BE2C (cell line): ENCODE measurements at places on chromosomes 13 and 19.

DNA sequence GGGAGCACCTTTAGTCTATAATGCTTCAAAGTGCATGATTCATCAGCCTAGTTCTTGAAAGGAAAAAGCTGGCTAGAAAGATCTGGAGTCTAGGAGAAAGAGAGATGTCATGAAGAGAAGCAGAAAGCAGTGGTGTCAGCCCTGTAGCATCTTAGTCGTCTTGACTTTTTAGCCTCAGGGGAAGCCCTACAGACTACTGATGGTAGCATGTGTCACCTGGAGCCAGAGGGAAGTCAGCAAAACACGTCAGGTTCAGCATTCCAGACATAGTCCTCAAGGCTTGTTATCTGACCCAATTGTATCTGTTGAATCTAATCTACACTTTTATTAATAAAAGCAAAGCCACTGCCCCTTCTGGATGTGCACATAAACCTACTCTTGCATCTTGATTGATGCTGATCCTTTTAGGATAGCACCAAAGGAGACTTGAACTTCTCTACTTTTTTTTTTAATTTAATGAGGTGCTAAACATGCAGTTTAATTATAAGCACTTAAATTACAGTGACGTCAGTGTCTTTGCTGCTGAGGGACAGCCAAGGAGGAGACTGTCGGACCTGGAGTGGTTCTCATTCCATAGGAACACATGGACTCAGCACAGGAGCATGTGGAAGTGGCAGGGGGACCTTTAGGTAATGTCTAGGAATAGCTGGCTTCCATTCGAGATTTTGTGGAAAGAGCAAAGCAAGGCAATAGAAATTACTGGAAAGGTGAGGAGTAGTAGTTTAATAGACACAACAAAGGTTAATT lies 525.5 kb upstream of the SGCG start:
- DNase-seq, result no peak

GRCh38 chr13:113835461-113836270 lies 28.2 kb downstream of the GAS6 start:
- DNase-seq, result no peak

DNA sequence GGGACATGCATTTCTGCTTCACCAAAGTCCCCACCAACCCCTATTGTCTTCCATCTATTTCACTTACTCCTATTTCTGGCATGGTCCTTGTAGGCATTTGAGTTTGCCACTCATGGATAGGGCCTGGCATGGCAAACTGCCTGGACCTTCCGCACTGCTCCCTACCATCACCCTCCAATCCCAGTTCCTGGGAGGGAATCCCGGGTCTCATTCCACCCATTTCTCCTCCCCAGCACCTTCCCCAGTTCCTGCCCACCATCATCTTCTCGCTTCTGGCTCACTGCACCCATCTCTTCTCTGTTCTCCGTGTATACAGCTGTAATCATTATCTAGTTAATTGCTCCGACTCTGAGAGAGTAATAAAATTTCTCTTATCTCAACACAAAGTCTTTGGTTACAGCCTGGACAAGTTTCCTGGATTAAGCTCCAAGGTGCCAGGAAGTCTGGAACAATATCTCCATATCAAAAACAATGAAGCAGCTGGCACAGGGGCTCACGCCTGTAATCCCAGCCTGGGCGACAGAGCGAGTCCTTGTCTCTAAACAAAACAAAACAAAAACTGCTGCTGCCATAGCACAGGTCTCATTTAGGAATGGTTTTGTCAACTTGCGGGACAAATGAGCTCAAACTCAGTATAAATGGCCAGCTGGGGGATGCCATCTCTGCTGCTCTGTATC lies 17.0 kb upstream of the COX7A1 start:
- peak; percentile 70 for DNase-seq

- no peak for DNase-seq
These were observed 98.8 kb downstream of the ING1 start for GRCh38 chr13:110812121-110812868.

DNA sequence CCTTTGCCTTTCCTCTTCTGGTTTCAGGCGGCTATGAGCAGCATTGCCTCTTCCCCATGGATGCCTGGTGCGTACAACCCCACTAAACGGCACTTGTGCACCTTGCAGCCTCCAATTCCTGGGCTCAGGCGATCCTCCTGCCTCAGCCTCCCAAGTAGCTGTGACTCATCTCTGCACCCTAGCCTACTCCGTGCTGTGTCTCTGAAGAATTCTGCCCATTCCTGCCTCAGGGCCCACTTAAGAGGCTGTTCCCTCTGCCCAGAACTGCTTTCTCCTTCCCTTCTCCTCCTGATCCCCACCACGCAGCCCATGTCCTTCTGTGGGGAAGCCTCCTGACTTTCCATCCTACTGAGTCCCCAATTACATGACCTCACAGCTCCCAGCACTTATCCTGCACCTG lies 142.2 kb upstream of the ZNF507 start:
- no peak for DNase-seq

GRCh38 chr13:31200637-31200971 lies 829 bp downstream of the B3GLCT start:
- peak; percentile 76 for DNase-seq

GRCh38 chr13:31638577-31638976 lies 100.7 kb upstream of the RXFP2 start:
- no peak for DNase-seq

DNA sequence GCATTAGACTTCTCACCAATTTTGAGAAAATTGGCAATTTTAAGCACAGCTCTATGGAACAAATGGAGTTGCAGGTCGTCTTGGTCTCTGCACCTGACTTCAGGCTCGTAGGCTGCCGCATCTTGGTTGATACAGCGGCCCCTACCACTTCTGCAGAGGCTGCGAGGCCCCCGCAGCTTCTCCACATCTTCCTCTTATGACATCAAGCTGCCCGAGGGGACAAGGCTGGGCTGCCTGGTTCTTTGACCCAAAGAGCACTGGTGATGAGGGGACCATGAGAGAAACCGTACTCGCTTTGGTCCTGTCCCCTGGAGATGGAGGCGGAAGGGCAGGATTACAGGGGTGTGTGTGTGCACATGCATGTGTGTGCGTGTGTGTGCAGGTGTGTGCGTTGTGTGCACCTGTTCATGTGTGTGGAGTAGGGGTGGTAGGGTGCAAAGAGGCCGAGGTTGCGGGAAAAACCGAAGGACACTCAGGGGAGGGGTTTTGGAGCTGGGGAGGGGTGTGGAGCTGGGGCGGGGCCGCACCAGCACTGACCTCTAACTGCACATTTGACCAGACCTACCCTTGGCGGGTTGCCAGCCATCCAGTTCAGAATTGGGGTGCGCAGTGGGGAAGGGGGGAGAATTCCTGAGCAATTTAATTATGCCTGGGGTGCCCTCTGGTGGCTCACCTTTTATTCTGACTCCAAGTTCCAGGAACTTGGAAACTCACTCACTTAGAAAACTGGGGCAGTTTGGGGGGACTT lies 65.1 kb upstream of the ARHGEF7 start:
- DNase-seq, result no peak

- peak; percentile 38 for DNase-seq
These were observed 1.0 kb downstream of the AXL start for GRCh38 chr19:41219924-41220567.
